ENCODE measurements at places on chromosomes 7 and 10.

- no peak for DNase-seq
These were observed 41.5 kb downstream of the SLIT1 start for GRCh38 chr10:97144297-97144696.

DNA sequence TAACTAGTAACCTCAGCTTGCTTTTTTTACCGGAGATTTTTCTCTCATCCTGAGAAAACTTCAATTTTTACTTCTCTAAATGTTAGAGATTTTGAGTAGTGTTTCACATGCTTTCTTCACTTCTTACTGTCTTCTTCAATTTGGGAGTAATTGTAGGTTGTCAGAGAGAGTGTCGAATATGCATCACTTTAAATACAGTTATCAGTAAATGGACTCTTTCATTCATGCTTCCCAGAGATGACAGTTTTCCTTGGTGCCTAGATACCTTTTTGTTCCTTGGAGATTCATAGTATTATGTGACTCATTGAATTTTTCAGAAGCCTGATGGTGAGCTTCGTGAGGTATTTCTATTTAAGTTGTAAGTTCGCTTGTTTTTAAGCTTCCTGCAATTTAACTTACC is 169.7 kb downstream of the ADK start:
- no peak for DNase-seq

DNA sequence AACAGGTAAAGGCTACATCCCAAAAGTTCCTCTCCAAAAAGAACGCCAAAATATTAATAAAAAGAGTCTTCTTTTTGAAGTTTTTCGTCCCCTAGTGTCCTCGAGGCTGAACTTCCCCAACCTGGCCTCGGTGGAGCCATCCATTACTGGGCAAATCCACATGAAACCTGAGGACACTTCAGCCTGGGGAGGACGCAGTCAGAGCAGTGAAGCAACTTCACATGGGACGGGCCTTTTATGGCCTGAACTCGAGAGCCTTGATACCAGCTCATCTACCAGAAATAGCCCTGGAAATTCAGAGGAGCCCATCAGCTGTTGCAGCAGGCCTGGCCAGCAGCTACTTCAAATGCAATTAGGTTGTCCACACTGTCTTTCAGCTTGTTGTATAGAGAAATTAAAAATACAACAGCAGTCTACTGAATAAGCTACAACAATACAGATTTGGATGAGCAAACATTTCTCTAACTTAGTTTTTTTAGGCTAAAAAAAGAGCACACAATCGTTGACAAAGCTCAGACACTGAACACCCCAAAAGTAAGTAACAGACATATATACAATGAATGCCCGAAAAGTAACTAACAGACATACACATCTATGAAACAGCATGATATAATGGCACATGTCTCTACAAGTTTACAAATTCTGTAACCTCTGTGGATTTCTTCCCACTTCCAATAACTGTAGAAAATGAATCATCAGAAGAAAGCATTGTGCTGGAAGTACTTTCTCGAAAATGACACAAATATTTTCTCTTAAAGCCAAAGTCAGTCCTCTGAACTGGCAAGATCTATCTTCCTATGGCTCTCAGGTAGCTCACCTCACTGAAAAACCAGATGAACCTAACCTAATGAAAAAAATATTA is at the start of gene SVIL:
TSS of gene SVIL (minus strand) at position 208 of the 862 bp plus-strand sequence. CDS start 79,913 bp downstream, outside the sequence.
- DNase-seq = no peak

DNA sequence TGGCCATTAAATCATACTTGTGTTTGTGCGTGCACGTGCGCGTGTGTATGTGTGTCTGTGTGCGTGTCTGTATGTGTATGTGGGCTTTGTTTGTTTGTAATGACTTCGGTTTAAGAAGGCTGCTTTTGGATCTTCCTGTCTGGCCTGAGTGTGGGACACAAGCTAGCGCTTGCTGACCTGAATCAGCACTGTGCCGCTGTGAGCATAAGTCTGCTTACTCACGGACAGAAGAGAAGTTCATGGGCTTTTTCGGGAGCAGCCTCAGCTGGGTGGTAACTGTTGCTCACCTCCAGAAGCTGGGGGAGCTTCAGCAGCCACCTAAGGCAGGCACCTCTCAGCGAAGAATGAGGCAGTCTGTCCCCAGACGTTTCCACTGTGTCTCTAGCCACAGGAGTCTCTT is 56.1 kb upstream of the TRUB1 start:
- DNase-seq = no peak

DNA sequence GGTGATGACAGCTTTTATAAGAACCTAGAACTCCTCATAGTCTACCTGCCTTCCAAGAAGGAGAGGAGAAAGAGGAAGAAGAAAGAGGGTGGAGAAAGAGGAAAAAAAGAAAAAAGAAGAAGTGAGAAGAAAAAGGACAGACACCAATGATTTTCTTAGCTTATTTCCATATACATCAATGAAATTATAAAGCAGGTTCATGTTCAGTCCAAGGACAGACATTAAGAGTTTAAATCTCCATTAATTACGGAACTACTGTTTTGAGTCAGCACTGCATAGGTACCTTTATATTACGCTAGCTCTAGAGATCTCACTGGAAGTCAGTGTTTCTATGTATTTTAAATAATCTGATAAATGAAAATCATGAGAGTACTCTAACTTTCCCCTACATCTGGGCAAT is 309.0 kb upstream of the HGF start:
- DNase-seq = no peak

DNA sequence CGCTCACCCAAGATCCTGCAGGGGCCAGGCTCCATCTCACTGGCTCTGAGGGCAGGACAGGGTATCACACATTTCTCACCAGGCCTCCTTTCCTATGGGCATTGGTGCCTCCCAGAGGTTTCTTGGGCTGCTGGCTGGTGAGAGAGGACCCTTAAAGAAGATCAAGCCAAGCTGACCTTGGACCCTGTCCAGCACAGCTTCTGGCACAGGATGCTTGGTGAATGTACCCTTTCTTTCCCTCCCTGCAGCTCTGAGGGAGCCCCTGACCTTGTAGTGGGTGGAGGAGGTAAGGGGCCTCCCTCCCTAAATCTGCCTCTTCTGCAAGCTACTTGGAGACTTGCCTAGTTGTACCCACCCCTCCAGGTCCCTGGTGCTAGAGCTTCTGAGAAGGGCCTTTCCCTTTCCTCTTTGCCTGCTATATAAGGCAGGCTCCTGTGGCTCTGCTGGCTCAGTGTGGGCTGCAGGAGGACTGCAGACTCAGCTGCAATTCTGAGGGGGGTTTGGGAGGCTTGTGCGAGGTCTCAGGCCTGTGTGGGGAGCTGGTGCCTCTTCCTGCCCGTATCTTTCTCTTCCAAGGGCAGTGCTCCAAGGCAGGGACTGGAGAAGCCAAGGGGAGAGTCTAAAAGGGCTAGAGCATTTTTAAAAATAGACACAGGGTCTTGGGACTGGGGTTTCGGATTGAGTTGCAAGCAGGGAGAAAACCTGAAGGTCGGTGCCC is 11.7 kb upstream of the TRIM8 start:
- DNase-seq = no peak
